ENCODE measurements at places on chromosomes 2 and 18. TPM values are rescaled to one million over a fixed set of nuclear protein-coding genes. Genes with fewer than 3 reads are reported as not detected.

GRCh38 chr18:9366126-9366714, 31.6 kb downstream of the TWSG1 start:
- DNase-seq: peak; percentile 14

- DNase-seq: no peak
Observed at GRCh38 chr2:239938651-239939486, 86.3 kb downstream of the NDUFA10 start.

GRCh38 chr2:240302041-240302440, 133.4 kb upstream of the GPC1 start:
- DNase-seq: no peak

TGFA gene
- polyA plus RNA-seq: 0.81 TPM

- no peak for DNase-seq
Observed at GRCh38 chr2:175195012-175195411, 13.5 kb upstream of the ATP5MC3 start.

DNA sequence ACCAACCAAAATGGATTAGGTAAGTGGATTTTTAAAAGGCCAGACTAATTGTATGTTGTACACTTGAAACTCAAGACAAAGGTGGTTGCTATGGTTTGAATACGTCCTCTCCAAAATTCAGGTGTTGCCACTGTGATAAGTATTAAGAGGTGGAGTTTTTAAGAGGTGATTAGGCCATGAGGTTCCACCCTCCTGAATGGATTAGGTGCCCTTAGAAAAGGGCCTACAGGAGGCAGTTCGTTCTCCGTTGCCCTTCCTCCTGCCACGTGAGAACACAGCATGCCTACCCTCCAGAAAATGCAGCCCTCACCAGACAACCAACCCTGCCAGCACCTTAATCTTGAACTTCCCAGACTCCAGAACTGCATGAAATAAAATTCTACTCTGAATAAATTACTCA, 51.2 kb downstream of the CHMP3 start:
- DNase-seq: no peak

DNA sequence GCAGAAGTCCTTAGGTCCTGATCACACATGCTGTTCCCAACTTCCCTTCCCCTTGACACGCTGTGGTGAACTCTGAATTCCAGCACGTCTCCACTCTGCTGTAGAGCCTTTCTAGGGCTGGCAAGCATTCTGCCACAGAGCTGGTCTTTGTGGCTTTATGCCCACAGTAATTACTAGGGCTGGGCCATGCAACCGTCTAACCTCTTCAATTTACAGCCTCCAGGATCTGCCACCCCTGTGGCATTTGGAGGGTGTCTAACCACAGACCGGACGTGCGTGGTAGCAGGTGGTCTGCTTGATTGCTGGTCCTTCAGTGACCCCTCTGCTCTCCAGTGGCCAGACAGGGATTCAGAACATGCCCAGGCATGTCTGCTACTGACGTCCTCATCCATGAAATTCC, 43.1 kb upstream of the TGFA start:
- DNase-seq: no peak

TMEM37 gene
- 8.2 TPM for polyA plus RNA-seq

- no peak for DNase-seq
Observed at GRCh38 chr2:167752734-167753133, 494.7 kb downstream of the STK39 start.

Data from right cardiac atrium (tissue), 5 donors.